ENCODE measurements at places on chromosomes 16 and 17. TPM values are rescaled to one million over a fixed set of nuclear protein-coding genes. Genes with fewer than 3 reads are reported as not detected.

DNA sequence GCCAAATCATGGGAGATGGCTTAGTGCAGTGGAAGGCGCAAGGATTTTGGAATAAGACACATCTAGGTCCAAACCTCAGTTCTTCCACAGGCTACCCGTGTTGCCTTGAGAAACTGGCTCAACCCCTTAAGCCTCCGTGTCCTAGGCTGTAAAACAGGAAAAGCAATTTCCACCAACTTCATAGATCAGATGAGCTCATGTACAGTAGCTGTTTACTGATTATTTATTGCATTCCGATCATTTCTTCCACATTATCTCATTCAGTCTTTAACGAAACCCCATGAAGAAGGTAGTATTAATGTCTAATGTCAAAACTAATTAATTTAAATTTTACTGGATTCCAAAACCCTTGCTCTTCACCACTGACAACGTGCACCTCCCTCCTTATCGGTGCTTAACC lies 231.6 kb downstream of the GRIN2A start:
- DNase-seq, result no peak

DNA sequence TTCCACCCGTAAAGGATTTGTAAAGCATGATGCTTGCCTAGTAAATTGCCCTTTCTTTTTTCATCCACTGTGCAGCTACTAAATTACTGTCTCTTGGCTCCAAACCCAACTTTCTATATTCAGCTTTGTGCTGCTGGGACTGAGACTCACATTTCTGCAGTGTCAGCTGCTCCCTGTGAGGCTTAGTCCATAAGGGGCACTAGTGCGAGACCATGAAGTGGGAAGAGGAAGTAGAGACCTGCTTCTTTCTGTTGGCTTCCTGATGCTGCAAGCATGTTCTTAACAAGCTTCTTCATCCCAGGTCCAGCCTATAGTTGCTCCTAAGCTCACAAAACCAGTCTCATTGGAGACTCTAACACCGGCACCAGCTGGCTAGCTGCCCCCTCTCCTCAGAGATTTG lies 74.9 kb upstream of the HS3ST2 start:
- no peak for DNase-seq

DNA sequence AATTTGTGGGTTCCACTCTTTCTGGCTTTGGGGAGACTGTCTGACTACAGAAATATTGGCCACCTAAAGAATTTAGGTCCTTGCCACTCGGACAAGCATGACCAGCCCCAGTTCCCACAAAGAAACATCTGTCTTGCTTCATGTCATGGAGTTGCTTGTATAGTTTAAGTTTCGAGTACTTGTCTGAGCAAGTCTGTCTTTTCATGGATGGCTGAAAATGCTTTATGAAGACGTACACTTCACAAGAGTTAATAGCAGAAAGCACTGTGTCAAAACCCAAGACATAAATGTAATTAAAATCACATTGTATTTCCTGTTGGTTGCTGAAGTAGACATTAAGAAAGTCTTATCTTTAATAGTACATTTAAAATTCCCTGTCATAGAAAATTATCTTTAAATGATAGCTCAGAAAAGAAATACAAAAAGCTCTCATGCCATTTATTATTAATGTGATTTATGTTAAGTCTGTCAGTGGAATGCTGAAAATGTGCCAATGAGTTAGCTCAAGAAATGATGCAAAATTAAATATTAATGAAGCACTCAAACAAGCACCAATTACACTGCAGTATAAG lies 29.8 kb upstream of the XYLT2 start:
- DNase-seq, result no peak

PCYT2 gene
- total RNA-seq, result 48.5 TPM

- DNase-seq, result no peak
Observed at GRCh38 chr17:31529841-31530251, 138.4 kb downstream of the RAB11FIP4 start.

GRCh38 chr17:9242497-9242881 lies 221.2 kb downstream of the NTN1 start:
- no peak for DNase-seq
